Left cardiac atrium (tissue), 4 donors: ENCODE measurements at places on chromosomes 7 and 10. TPM values are rescaled to one million over a fixed set of nuclear protein-coding genes. Genes with fewer than 3 reads are reported as not detected.
A peak's percentile ranks its signal among the peaks of the same experiment; 100 is the strongest.

DNA sequence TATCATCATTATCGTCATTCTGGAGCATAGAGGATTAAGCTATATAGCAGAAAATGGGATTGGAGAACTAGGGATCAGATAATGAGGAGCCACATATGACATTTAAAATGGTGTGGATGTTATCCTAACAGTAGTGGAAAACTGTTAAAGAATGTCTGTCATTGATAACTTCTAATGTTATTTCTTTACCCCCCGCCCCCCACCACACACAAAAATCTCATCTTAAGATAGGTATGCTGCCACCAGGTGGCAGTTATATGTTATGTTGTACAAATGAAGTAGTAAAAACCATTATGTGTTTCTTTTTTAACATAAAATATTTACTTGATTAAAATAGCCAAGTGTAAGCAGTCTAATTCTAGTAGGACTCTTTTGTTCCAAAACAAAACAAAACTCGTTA, 13.0 kb downstream of the AKAP9 start:
- no peak for DNase-seq

DNA sequence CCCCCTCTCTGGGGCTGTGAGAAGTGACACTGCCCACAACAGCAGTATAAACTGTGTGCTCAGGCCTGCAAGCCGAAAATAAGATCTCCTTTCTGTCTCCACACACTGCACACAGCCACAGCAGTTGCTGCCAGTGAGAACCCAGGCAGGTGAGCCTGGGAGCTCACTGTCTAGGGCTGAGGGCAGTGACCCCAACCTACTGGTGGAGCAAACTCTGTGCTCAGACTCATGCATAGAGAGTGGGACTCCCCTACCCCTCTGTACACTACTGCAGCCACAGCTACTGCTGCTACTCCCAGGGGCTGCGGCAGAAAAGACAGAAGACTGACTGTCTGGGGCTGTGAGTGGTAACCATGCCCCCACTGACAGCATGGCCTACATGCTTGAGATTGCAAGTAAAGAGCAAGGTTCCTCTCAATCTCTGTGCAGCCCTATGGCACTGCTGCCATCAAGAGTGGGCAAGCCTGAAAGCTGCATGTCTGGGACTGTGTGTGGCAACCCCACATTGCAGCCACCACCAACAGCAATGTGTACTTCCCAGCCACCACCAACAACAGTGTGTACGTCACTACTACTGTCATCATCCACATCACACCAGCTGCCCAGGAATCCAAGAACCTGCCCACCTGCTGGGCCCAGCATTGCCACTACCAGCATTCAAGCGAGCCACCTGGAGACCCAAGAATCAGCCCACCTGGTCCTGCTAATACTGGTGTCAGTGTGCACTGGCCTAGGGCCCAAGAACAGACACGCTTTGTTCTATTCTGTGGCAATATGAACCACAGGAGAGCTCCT, 226.1 kb downstream of the XPNPEP1 start:
- DNase-seq: no peak

GRCh38 chr10:70648427-70648826, 23.9 kb upstream of the ADAMTS14 start:
- DNase-seq: no peak

GRCh38 chr7:139557857-139558581, 34.5 kb downstream of the CLEC2L start:
- no peak for DNase-seq

The OPN1SW gene
- not detected for total RNA-seq

- DNase-seq: peak; percentile 11
Measured at GRCh38 chr7:1662767-1663166, 7.3 kb upstream of the ELFN1 start.

DNA sequence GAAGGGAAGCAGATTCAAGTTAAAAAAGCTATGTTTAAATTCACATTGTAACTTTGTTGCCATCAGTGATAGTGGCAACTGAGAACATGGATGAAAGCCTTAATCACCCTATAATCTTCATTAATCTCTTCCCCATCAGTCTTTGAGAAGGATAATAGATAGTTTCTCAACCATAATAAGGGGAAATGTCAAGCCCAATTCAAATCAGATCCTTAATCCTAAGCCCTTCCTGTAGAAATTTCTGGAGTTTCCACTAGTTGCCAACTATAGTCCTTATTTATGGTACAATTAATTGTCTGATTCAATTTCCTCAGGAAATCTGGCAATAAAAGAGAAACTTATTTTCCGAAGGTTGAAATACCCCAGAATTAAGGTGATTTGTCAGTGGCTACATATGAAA, 431.8 kb downstream of the ZWINT start:
- no peak for DNase-seq

DNA sequence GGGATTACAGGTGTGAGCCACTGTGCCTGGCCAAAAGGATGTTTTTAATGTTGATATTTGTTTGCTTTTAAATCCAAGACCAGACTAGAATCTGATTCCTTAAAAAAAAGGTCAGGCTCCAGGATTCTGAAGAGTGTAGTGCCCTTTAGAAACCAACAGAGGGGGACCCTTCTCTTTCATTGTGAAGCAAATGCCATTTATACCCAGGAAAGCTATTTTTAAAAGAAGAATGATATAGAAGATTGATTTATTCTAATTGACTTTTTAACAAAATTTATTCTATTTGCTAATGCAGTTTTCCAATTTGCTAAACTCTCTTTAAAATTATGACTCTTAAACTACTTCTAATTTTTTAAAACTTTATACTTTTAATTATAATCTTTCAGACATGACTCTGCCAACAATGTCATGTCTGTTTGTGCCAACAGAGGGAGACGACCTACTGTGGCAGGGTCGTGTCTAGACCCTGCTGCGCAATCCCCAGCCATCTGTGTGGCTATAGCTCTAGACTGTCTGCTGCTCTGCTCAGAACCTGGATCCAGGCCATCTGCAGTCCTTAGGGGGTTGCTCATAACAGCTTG, 201.0 kb upstream of the IMMP2L start:
- DNase-seq: no peak

- no peak for DNase-seq
Measured at GRCh38 chr7:66183700-66184099, 21.4 kb upstream of the TPST1 start.

DNA sequence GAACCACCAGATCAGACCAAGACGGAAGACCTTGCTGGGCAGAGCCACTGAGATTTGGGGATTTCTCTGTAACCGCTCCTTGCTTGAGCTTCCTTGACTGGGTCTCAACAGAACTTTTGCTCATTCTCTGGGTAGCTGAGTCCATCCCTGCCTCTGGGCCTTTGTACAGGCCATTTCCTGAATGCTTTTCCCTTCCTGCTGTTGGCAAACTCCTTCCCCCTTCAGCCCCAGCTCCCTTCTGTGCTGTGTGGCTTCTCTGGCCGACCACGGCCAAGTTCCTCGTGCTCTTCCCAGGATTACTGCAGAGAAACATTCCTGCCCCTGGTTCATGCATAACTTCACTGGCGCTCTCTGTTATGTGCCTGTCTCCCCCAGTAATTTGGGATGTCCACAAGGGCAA, 150.5 kb upstream of the GPR26 start:
- no peak for DNase-seq

DNA sequence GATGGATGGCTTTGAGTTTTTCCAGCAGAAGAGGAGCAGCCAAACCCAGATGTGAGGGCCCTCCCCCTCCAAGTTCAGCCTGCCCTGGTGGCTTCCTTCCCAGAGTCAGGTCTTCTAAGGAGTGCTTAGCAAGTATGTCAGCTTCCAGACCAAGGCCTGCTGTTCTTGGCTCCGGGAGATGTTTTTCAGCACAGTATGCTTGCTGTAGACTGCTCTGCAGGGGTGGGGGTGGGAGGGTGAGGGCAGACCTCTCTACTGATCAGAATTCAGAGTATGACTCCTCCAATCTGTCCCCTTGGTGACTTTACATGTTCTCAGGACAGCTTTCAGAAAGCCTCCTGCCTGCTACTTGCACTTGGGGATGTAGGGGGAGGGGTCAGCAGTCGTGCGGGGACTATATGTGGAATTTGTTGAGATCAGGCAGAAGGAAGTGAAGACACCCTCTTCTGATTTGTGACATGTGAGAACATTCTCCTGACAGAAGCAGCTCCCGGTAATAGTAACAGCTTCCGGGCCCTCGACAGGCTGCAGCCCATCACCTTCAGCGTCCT, 516.4 kb upstream of the ZMIZ1 start:
- peak; percentile 63 for DNase-seq

DNA sequence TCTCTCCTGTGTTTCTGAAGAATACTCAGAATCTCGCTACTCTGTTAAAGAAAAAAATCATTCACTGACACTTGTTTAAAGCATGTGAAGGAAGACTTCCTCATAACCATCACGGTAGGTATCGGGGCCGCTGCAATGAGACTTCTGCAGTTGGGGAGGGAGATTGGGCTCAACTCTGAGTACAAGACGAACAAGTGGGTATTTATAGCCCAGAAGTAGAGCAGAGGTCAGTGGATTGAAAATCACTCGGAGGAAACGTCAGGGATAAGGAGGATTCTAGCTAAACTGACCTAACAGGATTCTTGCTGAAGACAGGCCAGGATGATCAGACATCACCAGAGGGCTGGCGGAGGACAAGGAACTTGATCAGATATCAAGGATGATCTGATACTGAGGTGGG, 33.3 kb downstream of the ITPRIP start:
- DNase-seq: no peak

GRCh38 chr10:80468806-80469421, 14.8 kb downstream of the TSPAN14 start:
- no peak for DNase-seq
